Left ventricle myocardium superior (tissue), 1 donor: ENCODE measurements at places on chromosomes 7 and 10. TPM values are rescaled to one million over a fixed set of nuclear protein-coding genes. Genes with fewer than 3 reads are reported as not detected.

GRCh38 chr10:52212062-52212461 lies 102.0 kb upstream of the DKK1 start:
- DNase-seq = no peak

Gene UPK3BL2
- 2.9 TPM for total RNA-seq

GRCh38 chr7:84336303-84336702 lies 141.7 kb upstream of the SEMA3A start:
- DNase-seq = no peak

GRCh38 chr10:60426425-60426824 lies 36.8 kb upstream of the ANK3 start:
- DNase-seq = no peak

GRCh38 chr10:102801978-102802377 lies 35.2 kb downstream of the CYP17A1 start:
- DNase-seq = no peak

Gene ADCYAP1R1
- 6.0 TPM for total RNA-seq

GRCh38 chr10:89615824-89616223 lies 29.2 kb downstream of the PANK1 start:
- DNase-seq = no peak

Gene CUBN
- total RNA-seq = 0.77 TPM

DNA sequence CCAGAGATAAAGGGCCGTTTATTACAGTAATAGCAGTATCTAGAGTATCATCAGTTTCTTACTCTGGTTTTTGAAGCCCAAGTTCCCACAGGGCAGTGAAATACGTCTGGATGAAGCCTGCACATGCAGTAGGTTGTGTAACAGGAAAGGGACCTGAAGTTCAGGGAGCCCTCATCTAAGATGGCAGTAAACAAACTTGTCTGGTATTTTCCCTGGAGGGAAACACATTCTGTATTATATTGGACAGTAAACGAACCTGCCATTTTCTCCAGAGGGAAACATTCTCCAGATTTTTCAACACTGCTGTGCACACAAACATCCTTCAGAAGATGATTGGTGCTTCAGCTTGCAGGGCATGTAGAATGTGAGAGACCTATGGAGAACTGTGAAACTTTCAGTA lies 189.9 kb downstream of the TFEC start:
- DNase-seq = no peak

DNA sequence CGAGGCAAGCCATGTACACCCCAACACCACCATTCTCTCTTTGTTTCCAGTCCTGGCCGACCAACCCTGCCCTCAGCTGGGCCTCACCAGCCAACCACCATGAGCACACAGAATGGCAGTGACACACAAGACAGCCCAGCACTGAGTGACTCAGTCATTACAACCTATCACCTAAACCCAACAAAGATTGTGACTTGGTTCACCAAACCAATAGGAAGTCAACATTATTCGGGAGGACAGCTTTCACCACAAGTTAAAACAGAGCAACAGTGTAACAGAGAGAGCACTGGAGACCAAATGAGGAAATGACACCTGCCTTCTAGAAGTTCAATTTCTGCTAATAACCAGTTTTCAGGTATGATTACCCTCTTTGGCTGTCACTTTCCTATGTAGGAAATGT lies 72.1 kb downstream of the DNMBP start:
- DNase-seq = no peak

Gene PTN
- total RNA-seq = 14.3 TPM

DNA sequence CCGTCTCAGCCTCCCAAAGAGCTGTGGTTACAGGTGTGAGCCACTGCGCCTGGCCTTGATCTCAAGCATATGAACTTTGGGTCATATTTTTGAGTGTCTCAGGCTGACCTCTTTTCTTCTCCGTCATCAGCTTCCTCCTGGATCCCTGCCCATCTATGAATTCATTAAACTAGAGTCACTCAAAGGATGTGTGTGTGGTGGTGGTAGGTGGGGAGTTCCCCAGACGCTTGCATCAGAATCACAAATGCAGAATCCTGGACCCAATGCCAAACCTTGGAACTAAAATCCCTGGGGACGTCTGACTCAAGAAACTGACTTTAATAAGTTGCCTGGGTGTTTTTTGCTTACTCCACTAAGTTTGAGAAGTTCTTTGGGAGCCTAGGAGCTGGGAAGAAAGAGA lies 6.7 kb upstream of the CREB5 start:
- peak; percentile 32 for DNase-seq

Gene CCDC172
- not detected for total RNA-seq

- no peak for DNase-seq
Observed at GRCh38 chr7:122692769-122693309, 6.1 kb downstream of the RNF133 start.

- DNase-seq = no peak
Observed at GRCh38 chr7:35371221-35371620, 117.3 kb upstream of the TBX20 start.

Gene CPN1
- total RNA-seq = not detected

DNA sequence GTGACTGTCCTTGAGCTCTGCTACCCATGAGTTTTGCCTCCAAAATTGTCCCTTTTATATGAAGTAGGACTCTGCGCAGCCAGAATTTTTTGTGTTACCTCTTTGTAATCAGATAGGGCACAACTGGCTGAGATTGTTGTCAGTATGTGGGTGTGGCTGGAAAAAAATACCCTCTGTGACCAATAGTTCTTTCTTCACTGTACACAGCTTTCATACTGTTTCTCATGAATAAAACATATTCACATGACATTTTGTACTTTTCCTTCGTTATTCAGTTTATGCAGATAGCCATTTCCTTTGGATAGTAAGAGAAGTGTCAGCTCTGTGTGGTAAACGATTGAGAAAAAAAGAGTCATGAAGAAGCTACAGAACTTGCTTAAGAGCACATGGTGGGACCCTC lies 49.6 kb upstream of the WNT8B start:
- DNase-seq = no peak

- DNase-seq = no peak
Observed at GRCh38 chr10:58517081-58517480, 4.4 kb downstream of the BICC1 start.

Gene CLEC2L
- not detected for total RNA-seq

Gene STRIP2
- 23.3 TPM for total RNA-seq

GRCh38 chr10:72889391-72889831 lies 4.1 kb upstream of the OIT3 start:
- no peak for DNase-seq

Gene AVPI1
- 8.9 TPM for total RNA-seq

- no peak for DNase-seq
Observed at GRCh38 chr10:86647773-86648703, 6.3 kb upstream of the OPN4 start.

GRCh38 chr10:62442894-62443669 lies 68.9 kb downstream of the ZNF365 start:
- DNase-seq = no peak

Gene KAZALD1
- total RNA-seq = 7.8 TPM

Gene CALML3
- not detected for total RNA-seq

DNA sequence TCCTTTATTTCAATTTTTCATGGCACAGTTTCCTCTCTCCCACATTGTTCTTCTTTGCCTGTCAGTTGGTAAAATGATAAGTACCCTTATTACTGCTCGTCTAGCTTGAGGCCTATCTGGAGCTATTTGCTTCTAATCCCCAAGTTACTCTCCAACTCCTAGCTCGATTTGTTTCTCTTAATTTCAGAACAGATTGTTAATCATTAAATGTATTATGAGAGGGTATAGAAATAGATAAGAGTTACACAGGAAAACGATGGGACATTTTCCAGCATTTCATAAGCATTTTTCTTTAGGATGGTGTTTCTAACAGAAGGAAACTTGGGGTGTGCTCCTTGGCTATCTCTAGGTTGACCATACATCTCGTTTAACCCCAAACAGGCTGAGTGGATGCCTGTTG lies 540.5 kb upstream of the FZD8 start:
- no peak for DNase-seq

Gene GRM8
- total RNA-seq = not detected

DNA sequence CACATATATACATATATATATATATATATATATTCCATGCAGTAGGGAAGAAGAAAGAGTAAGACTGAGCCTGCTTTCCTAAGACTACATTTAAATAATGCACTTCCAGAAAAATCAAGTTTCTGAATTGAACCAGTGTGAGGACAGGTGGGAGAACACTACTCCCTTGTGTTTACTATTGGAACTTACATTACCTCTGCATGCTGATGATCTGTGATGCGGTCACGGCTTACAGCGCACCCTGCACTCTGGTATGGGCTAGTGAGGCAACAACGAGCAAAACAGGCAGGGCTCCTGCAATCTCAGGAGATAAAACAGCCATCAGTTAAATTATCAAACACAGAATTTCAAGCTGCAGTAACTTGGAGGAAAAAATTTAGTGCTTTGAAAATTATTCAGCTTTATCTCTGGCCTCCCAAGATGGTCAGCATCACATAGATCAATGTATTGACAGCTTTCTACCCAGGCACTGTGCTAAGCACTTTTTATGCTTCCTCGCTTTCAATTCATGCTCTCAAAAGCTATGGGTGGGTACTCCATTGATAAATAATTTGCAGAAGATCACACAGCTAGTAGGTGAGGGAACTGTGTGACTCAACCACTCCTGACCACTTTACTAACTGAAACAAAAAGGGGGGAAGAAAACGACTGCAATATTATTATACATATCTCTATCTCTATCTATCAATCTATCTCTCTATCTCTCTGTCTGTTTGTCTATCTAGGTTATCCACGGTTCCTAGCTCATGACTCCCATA lies 20.5 kb upstream of the SLC16A12 start:
- no peak for DNase-seq

Gene TFEC
- 2.0 TPM for total RNA-seq

Gene SLC39A12
- not detected for total RNA-seq

GRCh38 chr7:146514304-146514703 lies 397.7 kb downstream of the CNTNAP2 start:
- DNase-seq = no peak

DNA sequence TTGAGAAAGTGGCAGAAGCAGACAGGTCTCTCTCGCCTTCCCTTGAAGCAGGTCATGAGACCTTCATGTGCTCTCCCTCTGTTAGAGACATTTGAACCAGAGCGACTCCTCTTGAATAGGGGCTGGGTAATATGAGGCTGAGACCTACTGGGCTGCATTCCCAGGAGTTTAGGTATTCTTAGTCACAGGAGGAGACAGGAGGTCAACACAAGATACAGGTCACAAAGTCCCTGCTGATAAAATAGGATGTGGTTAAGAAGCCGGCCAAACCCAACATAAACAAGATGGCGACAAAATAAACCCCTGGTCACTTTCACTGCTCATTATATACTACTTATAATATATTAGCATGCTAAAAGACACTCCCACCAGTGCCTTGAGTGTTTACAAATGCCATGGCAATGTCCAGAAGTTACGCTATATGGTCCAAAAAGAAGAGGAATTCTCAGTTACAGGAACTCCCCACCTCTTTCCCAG lies 43.5 kb upstream of the MSRB2 start:
- no peak for DNase-seq

GRCh38 chr10:53022611-53023088 lies 250.1 kb upstream of the MBL2 start:
- no peak for DNase-seq

DNA sequence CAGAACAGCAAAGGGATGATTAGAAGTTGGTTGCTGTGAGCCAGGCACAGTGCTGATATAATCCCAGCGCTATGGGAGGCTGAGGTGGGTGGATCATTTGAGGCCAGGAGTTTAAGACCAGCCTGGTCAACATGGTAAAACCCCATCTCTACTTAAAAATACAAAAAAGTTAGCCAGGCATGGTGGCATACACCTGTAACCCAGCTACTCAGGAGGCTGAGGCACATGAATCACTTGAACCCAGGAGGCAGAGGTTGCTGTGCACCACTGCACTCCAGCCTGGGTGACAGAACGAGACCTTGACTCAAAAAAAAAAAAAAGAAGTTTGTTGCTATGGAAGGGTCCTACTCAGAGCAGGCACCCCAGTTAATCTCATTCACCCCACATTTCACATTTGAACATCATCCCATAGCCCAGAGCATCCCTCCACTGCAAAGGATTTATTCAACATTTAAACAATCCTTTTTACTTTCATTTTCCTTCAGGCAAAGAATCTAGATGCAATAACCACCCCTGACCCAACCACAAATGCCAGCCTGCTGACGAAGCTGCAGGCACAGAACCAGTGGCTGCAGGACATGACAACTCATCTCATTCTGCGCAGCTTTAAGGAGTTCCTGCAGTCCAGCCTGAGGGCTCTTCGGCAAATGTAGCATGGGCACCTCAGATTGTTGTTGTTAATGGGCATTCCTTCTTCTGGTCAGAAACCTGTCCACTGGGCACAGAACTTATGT lies 4.1 kb downstream of the IL6 start:
- no peak for DNase-seq

- no peak for DNase-seq
Observed at GRCh38 chr10:59901470-59901869, 4.9 kb downstream of the CCDC6 start.

DNA sequence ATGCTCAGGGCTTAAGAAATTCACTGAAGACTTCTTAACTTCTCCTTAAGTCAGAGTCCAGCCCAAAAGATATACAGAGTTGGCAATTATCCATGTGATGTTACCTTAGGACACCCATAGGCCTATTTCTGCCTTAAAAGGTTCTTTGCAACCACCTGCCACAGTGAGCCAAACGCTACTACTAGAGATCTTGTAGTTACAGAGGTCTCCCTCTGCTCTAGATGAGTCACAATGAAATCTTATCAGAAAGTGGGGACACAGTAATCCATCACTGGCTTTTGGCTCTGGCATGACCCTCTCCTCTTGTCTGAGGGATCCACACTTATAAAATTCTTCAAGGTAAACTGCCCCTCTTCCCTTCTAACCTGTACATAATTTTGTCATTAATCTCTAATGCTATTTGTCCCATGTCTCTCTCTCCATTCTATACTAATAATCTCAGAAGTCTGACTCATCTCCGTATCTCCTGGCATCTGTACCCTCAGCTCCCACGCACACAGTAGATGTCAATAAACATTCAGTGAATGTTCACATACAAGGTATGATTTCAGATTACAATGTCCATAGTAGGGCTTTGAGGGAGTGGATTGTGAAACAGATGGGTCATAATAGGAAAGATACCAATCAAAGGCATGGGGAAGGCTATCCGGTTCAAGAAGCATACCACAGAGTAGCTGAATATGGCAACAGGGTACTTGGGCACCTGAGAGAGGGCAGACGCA lies 112.1 kb downstream of the SGMS1 start:
- DNase-seq = no peak

- DNase-seq = no peak
Observed at GRCh38 chr7:37901890-37902524, 14.6 kb downstream of the SFRP4 start.

- DNase-seq = no peak
Observed at GRCh38 chr10:54434782-54435181, 366.2 kb downstream of the PCDH15 start.

Gene NXPH1
- not detected for total RNA-seq

GRCh38 chr7:115864082-115864481 lies 166.5 kb downstream of the TFEC start:
- DNase-seq = no peak

Gene STK17A
- 26.5 TPM for total RNA-seq
